Hematopoietic multipotent progenitor cell treated with erythropoietin and hydrocortisone succinate and interleukin-3 and kit ligand, for 6 days (in vitro differentiated cells): ENCODE measurements at places on chromosomes 6 and 20.

- no peak for DNase-seq
Measured at GRCh38 chr20:4708856-4709255, 12.9 kb upstream of the PRND start.

DNA sequence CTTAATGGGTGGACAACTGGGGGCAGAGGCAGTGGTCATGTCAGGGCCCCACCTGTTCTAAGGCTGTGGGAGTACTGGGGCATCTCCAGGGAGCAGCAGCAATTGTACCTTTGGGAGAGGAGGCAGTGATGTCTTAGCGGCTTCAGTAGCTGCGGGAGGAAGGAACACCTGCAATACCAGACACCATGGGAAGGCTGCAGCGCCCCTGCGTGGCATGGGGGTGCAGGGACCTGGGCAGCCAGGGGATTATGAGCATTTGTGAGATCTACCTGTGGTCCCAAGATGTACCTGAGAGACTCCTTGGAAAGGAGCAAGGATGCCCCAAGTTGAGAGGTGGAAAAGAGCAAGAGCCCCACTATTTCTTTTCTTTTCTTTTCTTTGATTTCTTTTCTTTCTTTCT lies 112.1 kb upstream of the GPR6 start:
- DNase-seq = no peak

GRCh38 chr20:63262836-63263235 lies 8.6 kb upstream of the NKAIN4 start:
- DNase-seq = no peak

DNA sequence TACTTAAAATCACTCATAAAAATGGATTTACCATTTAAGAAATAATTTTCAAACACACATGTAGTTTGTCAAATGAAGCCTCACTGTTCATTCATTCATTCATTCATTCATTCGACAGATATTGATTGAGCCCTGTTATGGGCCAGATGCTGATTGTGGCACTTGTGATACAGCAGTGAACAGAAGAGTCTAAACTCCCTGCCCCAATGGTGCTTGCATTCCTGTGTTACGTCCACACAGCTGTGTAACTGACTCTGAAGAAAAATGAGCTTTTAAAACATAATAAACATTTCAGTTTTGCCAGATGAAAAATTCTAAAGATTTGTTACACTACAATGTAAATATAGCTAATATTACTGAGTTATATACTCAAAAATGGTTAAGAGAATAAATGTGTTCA lies 46.2 kb downstream of the BACH2 start:
- DNase-seq = no peak

DNA sequence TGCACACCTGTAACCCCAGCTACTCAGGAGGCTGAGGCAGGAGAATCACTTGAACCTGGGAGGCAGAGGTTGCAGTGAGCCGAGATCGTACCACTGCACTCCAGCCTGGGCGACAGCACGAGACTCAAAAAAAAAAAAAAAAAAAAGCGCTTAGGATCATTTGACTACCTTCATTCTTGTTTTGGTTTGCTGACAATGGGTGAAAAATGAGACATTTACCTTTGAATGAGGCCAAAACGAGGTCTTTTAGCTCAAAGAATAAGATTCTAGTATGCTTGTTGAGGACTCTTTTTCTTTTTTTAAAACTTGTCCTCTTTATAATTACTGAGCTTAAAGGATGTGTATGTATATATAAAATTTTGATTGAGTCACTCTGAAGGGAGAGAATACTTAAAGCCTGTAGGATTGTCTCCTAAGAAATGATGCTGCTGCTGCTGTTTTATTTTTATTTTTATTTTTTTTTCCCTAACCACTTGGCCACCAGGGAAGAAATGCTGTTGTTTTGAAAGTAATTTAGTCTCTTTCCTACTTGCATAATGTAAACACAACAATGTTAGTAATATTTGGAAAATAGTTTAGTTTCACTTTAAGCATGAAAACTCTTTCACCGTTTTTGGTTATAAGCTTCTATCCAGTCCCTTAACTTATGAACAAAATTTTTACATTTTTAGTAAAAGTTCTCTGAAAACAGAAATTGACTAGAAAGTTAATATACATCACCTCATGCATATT lies 7.9 kb downstream of the UBR2 start:
- no peak for DNase-seq

DNA sequence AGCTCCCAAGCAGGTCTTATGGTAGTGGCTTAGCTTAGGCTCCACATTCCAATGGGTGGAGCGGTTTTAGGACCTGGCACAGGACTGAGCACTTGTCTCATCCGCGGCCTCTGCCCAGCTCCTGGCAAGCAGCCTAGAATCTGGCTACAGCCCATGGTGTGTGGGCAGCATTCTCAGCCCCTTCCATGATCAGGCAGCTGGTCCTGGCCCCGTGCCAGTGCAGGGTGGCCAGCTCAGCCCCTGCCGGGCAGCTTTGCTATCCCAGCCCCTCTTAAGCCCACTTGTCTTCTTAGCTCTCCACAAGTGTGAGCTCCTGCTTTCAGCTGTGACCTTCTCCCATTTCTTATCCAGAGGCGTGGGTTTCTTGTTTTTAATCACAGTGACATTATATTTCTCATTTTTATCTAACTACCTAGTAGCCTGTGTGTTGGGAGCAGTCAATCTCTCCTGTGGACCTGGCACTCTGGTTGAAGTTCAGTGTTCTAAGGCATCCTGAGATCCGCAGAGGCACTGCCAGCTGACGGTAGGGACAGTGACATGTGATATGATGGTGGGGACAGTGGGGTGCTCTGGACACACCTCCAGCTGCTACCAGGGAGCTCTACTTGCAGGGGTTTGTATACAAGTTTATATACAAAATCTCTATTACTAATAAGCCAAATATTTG lies 119.9 kb upstream of the PRND start:
- no peak for DNase-seq

GRCh38 chr20:33482581-33482980 lies 7.3 kb upstream of the CBFA2T2 start:
- DNase-seq = no peak

- DNase-seq = no peak
Measured at GRCh38 chr6:133300896-133301295, 59.7 kb downstream of the EYA4 start.

- peak; percentile 34 for DNase-seq
Measured at GRCh38 chr6:87656857-87657256, 45.2 kb downstream of the AKIRIN2 start.

- no peak for DNase-seq
Measured at GRCh38 chr20:15576411-15576810, 996.8 kb downstream of the KIF16B start.

- DNase-seq = no peak
Measured at GRCh38 chr6:166515072-166515810, 71.2 kb downstream of the RAMACL start.

DNA sequence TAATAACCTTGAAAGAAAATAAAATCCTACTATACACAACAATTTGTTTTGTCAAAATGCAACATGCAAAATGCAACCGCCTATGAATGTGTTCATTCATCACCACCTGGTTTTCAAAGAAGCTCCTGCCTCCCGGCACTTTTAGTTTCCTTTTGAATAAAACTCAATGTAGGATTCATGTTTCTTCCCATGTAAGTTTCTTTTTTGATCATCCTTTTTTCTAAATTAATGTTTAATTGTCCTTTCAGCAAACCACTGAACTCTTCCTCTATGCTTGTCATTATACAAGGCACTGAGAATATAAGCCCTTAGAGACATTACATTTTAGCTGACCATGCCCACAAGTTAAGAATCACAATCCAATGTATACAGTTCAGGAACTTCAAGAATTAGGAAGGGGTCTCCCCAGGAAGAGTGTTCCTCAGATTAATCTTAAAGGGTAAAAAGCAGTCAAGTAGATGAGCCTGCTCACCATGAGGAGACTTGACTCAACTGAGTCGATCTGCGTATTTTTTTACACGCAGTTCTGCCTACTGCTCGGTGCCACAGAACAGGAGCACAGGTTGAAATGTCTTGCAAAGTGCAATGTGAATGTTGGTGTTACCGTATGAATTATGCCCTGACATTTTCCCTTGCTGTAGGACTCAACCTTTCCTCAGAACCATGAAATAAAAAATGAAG lies 7.2 kb upstream of the THEMIS start:
- no peak for DNase-seq
